ENCODE measurements at places on chromosomes 4 and X.

DNA sequence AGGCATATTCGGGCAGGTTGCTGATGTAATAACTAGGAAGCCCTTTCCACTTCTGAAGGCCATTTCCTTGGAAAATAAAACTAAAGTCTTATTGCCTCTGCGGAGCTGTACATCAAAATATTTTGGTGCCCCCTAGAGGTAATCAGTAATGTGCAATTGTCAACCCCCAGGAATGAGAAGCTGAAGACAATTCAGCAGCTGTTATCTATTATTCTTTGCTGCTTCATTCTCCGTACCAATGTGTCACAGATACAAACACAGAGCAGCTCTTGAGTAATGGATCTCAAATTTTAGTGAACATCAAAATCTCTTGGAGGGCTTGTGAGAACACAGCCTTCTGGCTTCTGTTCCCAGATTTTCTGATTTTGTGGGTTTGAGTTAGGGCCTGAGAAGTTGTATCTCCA, 3.5 kb upstream of the SLIT2 start:
- DNase-seq: no peak

DNA sequence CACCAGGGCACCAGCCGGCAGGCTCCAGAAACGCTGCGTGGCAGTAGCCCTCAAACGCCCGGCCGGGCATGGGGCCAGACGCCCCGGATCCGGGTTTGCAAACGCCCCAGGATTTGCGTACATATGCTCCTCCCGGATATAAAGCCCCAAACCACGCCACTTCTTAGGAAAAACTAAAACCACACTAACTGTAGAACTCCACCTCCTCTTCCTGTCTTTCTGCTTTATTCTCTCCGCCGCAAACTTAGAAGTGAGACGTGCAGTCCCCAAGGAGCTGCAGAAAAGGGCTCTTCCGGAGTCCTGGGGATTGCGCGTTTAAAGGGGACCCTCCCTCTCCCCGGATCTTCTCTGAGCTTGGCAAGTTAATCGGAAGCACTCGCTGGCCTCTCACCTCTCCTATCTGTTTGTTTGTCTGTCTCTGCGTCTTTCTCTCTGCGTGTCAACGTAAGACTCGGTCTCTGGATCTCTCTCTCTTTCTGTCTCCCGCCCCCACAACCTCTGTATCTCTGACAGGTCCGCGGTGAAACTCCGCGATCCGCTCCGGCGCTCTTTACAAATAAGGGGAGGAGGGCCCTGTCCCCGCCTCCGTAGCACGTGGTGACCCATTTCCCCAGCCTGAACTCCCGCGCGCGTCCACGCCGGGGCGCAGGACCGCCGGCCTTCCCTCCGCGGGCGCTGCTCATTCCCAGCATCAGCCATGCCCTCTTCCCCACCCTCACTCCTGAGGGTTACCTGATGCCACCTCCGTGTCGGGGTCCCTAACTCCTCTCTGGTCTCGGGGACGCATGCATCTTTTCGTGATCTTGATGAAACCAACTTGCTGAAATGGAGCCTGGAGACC, at the start of gene SLC39A8:
Gene SLC39A8 (minus strand): TSS at position 529 of the 841 bp plus-strand sequence. CDS start 820 bp downstream, outside the sequence.
- peak; percentile 93 for DNase-seq

GRCh38 chrX:41350150-41350975, 16.4 kb downstream of the DDX3X start:
- no peak for DNase-seq

- DNase-seq: no peak
Observed at GRCh38 chr4:150161109-150161508, 82.9 kb downstream of the DCLK2 start.

GRCh38 chrX:150569155-150569477, 695 bp downstream of the MTM1 start:
- DNase-seq: peak; percentile 79

DNA sequence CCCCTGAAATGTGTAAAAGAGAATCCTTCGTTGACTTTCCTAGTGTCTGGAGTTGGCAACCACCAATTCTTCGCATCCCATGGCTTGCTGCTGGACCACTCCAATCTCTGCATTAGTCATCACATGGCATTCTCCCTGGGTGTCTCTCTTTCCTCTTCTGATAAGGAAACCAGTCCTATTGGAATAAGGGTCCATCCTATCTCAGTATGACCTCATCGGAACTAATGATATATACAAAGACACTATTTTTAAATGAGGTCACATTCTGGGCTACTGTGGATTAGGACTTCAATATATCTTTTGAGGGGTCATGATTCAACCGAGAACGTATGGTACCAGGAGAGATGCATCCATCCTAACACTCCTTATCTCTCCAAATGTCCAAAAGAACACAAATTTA, 259.1 kb upstream of the CPEB2 start:
- DNase-seq: no peak

- no peak for DNase-seq
Observed at GRCh38 chr4:36226430-36227227, 17.7 kb downstream of the ARAP2 start.

DNA sequence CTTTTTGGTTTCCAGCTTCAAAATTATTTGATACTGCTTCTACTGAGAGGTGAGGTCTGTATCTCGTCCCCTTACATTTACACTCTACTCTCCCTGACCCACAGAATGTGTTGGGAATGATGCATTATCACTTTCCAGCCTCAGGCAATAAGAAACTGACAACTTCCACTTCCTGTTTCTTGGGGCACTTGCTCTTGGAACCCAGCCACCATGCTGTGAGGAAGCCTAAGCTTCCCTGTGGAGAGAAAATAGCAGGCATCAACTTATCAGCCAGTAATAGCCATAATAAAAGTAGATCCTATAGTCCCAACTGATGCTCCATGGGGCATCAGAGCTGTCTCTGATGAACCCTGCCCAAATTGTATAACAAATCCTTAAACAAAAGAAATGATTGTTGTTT, 32.6 kb downstream of the RELL1 start:
- no peak for DNase-seq

GRCh38 chr4:5798462-5798861, 87.5 kb downstream of the EVC start:
- DNase-seq: no peak

GRCh38 chr4:1260418-1261106, 11.6 kb upstream of the CTBP1 start:
- no peak for DNase-seq

DNA sequence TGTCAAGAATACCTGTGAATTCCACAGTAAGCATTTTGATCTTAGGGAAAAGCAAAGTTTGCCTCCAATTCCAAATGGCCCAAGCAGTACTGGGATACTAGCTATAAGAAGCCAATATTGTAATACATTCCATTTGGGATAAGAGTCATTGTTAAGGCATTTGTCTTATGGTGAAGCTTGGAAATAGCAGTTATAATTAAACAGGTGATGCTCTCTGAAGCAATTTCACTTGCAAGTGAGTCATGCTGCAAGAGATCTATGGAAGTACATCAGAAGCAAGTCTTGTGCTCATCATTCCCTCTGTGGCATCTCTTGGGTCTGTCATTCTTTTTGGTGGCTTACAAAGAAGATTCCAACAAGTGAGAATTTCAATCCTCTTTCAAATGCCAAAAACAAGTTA, 386.4 kb upstream of the RPS6KA3 start:
- no peak for DNase-seq

DNA sequence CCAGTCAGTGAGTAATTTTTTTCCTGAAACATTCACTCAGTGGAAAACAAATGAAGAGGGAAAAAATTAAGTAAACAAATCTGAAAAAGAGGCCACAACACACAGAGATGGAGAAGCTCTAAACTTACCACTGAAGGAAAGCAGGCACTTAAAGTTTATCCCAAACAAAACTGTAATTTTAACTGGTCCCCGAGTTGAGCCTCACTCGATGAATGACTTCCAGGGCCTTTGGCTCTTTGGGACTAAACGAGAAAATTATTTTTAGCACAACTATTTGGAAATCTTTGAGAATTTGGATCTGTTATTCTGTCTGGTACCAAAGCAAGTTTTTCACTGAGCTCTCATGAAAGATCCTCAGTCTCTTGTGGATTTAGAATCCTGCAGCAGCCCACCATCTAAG, at the start of gene C1QTNF7:
Gene C1QTNF7 (plus strand): TSS at position 333 of the 400 bp plus-strand sequence. CDS start 7,711 bp downstream, outside the sequence.
- no peak for DNase-seq

DNA sequence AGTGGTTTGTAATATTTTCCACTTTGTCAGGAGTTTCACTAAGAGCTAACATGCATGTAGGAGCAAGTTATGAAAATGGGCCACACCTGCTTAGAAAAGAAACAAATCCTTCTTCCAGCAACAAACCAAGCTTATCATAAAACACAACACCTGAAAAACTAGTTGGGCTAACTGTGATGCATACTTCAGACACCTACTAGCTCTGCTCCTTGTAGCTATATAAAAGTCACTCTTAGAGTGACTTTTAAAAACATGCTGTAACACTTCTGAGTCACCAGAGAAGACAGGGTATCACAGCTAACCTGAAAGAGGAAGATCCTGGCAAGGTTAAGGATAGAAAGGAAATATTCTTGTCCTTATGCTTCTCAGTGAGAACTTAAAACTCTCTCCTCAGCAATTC, 3.6 kb upstream of the SLAIN2 start:
- DNase-seq: no peak

DNA sequence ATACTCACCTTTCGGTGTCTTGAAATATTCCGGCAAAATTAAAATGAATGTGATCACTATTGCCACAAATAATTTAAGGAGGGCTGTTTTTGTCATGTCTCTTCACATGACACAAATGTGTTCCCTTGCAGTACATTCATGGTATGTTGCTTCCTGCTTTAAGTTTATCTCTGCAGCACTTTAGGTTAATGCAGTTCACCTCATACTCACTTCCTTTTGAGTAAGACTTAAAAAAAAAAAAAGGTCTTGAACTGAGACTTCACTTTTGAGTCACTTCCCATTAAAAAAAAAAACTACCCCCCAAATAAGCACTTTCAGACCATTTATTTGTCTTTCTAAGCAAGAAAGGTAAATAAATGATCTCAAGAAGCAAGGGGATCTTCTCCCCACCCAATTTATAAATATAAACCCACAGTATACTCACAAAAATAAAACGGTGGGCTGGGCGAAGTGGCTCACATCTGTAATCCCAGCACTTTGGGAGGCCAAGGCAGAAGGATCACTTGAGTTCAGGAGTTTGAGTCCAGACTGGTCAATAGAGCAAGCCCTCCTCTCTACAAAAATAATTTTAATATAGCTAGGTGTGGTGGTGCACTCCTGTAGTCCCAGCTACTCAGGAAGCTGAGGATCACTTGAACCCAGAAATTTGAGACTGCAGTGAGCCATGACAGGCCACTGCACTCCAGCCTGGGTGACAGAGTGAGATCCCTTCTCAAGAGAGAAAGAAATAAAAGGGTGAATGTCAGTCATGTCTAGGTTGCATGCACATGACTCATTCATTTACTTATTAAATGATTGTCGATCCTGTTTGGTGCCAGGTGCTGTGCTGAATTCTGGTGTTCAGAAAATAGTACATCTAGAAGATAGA, at the start of gene TMEM156:
Gene TMEM156 (minus strand): TSS at position 192 of the 868 bp plus-strand sequence. CDS start 96 bp downstream, at position 96.
- peak; percentile 78 for DNase-seq

- DNase-seq: no peak
Observed at GRCh38 chr4:61583696-61584095, 383.6 kb downstream of the ADGRL3 start.

DNA sequence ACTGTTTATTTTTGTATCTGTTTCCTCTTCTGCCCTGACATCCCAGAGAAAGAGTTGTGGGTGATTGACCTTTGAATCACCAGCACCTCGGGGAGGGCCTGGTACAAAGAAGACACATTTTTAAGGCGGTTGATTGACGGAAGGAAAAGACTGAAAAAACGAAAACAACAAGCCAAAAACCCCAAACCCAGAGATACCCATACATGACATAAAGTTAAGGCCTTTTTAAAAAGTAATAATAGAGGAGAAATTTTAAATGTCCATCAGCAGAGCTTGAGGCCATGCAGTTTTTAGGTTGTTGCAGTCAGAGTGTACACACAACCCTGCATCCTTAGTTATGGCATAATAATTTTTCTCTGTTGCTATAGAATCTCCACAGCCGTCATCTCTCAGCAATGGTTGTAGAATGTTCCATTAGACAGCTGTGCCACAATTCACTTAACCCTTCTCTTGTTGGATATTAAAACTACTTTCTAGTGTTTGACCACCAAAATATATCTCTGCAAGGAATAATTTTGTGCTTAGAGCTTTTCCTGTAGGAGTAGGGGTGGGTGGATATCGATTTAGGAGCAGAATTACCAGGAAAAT, 110.2 kb downstream of the GNL3L start:
- DNase-seq: no peak

DNA sequence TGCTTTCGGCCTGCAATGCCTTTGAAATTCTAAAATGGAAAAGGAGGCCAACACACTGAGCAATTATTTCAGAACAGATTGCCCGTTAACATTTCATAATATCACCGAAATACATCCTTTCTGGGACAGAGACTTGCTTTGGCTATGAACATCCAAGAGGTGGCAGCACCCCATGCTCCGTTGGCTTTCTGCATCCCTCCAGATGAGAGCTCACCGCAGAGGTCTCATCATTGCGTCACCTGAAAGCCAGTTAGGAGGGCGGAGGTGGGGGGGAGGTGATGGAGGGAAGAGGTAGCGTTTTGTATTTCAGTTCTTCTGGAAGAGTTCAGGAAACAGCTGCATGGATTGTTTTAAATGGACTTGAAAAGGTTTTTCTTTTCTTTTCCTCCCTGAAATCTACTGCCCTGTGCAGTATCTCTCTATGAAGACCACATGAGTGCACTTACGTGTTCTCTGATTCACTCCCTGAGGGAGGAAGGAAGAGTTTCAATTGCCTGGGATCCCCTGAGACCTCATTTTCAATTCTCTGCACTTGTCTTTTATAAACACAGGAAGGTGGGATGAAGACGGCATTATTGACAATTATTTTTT, 166.8 kb upstream of the PGRMC2 start:
- DNase-seq: peak; percentile 64

DNA sequence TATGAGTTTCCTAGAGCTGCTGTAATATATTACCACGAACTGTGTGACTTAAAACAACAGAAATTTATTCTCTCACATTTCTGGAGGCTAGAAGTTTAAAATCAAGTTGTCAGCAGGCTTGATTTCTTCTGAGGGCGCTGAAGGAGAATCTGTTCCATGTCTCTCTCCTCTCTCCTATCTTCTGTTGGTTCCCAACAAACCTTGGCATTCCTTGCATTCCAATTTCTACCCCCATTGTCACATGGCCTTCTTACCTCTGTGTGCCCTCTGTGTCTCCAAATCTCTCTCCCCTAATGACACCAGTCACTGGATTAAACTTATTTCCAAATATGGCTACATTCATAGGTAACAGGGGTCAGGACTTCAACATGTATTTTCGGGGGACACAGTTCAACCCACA, 672.7 kb downstream of the RPA4 start:
- DNase-seq: no peak

DNA sequence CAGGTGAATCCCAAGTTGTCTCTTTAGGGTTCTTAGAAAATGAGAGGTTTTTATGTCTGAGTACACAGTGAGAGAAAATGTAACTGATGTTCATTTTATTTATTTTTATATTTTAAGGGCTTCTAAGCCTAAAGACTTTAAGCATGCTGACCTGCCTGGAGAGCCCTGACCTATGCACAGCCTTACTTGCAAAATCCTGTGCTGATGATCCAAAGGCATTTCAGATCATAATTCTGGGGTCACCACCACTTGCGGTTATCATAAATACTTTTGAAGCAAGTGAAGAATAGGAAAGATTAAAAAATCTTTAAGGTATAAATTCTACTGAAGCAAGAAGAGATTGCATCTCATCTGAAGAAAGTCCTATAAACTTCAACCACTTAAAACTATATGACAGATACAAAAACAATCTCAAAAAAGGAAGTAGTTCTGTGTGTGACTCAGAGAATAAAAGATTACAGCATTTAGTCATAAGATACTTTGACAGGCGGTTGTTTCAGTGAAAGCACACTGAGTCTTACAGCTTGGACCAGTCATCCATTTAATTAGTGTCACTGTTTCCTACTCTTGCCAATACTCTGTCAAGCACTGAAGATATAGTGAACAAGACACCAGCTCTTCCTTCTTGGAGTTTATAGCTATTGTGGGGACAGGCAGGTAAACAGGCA, 245.2 kb upstream of the DIPK2B start:
- no peak for DNase-seq

GRCh38 chr4:108730579-108730978, 32.3 kb downstream of the ETNPPL start:
- DNase-seq: no peak
